ENCODE measurements at places on chromosomes 11 and 22.
A peak's percentile ranks its signal among the peaks of the same experiment; 100 is the strongest.

DNA sequence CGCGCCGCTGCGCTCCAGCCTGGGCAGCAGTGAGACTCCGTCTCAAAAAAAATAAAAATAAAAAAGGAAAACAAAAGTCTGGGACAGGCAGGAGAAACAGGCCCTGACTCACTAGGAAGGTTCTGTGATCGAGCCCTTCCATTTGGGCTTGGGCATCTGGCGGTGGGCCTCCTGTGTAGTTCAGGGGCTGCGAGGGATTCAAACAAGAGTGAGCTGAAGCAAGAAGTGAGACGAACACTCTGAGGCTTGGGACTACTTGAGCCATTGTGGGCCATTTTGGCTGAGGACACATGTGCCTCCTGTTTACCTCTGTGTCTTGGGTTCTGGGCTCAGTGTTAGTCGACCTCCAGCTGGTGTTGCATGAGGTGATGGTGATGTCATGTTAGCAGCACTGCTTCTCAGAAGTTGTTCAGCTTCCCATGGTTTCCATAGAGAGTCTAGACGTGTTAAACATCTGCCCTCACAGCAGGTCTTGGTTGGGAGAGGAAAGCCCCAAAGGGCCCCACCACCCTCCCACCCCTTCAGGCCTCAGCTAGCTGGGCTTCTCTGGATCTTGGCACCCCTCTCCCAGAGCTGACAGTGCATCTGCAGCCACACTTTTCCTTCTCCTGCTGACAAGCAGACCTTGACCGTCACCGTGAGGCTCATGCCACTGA is 57.8 kb downstream of the MED15 start:
- H3K36me3 ChIP-seq = peaks cover 73% of the 10 kb centered on the region
- no peak for DNase-seq
- peaks cover 9% of the 10 kb centered on the region for H3K4me1 ChIP-seq
- H3K27ac ChIP-seq = no peak overlapping the region

- H3K27me3 ChIP-seq = no peaks in the 10 kb centered on the region
- peak overlapping the region; percentile 50 for H3K4me3 ChIP-seq
- no peak for DNase-seq
- peak overlapping the region; percentile 96 for H3K27ac ChIP-seq
- H3K36me3 ChIP-seq = no peaks in the 10 kb centered on the region
Measured at GRCh38 chr22:33570110-33570509, 350.2 kb downstream of the LARGE1 start.

DNA sequence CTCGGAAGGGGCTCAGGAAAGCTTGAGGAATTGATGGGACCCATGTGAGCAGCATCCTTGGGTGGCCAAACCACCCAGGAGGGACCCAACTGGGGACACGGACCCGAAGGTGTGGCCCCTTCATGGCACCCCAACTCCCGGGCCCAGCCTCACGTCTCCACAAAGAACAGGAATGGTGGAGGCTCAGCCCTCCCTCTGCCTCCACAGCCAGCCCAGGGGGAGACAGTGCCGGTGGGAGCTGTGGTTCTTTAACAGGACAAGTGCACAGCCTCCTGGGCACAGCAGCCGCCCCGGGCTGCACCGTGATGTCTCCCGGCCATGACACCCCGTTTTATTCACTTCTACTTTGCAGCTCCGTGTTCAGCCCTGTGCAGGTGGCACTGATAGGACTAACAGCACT is 587.2 kb downstream of the BRD1 start:
- H3K4me1 ChIP-seq = no peaks in the 10 kb centered on the region
- no peak overlapping the region for H3K4me3 ChIP-seq
- no peak for DNase-seq
- no peaks in the 10 kb centered on the region for H3K36me3 ChIP-seq
- no peaks in the 10 kb centered on the region for H3K27me3 ChIP-seq

DNA sequence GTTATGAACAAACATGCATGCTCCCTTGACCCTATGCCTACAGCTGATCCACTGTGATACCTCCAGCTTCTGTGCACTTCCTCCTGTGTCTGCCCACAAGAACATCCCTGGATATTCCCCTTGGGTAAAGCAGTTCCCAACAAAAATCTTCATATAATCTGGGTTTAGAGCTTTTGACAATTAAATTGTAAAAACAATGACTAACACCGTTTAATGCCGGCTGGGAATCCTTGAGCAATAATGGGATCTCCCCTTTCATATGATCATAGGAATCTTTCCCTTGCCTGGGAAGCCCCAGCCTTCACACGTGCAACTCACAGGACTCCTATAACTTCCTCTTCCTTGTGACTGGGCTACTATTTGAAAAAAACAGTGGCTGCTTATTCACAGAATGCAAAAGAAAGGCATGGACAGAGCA is 6.3 kb upstream of the ZC3H12C start:
- no peaks in the 10 kb centered on the region for H3K36me3 ChIP-seq
- H3K4me1 ChIP-seq = no peaks in the 10 kb centered on the region
- H3K27me3 ChIP-seq = peaks cover 22% of the 10 kb centered on the region

- H3K36me3 ChIP-seq = no peaks in the 10 kb centered on the region
- H3K4me3 ChIP-seq = no peak overlapping the region
- H3K4me1 ChIP-seq = peaks cover 12% of the 10 kb centered on the region
- DNase-seq = no peak
Measured at GRCh38 chr11:104852811-104853210, 45.4 kb downstream of the CASP12 start.

- H3K4me3 ChIP-seq = no peak overlapping the region
- H3K36me3 ChIP-seq = peaks cover 26% of the 10 kb centered on the region
- no peaks in the 10 kb centered on the region for H3K27me3 ChIP-seq
- no peaks in the 10 kb centered on the region for H3K4me1 ChIP-seq
- no peak overlapping the region for H3K27ac ChIP-seq
Measured at GRCh38 chr11:31725176-31725575, 85.9 kb downstream of the PAX6 start.

Data from activated B cell treated with CpG ODN at 0.5 μM for 24 hours (primary cell).